Stimulated activated CD8-positive, alpha-beta memory T cell treated with anti-CD3 and anti-CD28 coated beads, Interleukin-4, amount 100 ng/mL, for 4 hours (primary cell): ENCODE measurements at places on chromosomes 1 and 21.

DNA sequence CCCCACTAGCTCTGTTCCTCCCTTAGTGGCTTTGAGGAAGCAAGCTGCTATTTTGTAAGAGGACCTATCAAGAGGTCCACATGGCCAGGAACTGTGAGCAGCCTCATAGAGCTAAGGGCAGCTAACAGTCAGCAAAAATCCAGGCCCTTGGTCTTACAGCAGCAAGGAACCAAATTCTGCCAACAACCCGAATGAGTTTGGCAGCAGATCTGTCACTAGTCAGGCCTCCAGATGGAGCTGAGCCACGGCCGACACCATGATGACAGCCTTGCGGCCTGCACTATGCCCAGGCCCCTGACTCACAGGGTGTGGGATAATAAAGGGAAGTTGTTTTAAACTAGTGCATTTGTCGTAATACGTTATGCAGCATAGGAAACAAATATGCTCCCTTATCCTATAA is 28.0 kb upstream of the H3-3A start:
- DNase-seq = no peak

- no peak for DNase-seq
Observed at GRCh38 chr1:93554883-93555872, 107.3 kb downstream of the FNBP1L start.

GRCh38 chr1:243883551-243883950 is 33.5 kb upstream of the AKT3 start:
- DNase-seq = no peak

DNA sequence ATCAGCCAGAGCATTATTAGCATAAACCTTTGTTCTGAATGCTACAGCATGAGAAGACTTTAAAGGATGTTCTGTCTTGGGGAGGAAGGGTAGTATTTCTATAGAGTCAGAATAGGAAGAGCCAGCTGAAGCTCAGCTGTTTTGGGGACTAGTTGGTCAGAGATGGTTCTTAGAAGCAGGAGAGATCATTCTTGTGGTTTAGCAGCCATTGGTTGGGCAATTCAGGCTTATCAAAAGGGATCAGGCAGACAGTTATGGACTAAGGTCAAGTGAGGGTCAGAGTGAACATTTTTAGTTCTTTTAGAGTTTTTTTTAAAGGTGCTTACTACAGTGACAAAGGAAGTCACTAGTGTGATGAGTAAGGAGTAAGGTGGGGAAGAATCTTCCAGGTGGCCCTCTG is 245.5 kb downstream of the RPS6KC1 start:
- no peak for DNase-seq
